ENCODE measurements at places on chromosomes 12 and 14.

- DNase-seq, result no peak
Measured at GRCh38 chr12:132608231-132609171, 1.9 kb downstream of the LRCOL1 start.

DNA sequence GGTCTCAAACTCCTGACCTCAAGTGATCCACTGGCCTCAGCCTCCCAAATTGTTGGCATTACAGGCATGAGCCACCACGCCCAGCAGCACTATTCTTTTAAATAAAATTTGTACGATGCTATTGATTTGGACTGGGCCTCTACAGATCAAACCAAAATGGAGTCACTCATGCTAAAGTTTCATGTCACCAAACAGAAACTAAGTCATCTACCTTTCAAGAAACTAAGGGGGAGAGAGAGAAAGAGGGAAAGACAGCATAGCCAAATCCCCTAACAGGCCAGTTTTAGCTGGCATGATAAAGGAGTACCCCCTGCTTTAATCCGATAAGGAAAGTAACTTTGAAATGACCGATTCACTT is 23.1 kb upstream of the STK38L start:
- DNase-seq, result no peak

DNA sequence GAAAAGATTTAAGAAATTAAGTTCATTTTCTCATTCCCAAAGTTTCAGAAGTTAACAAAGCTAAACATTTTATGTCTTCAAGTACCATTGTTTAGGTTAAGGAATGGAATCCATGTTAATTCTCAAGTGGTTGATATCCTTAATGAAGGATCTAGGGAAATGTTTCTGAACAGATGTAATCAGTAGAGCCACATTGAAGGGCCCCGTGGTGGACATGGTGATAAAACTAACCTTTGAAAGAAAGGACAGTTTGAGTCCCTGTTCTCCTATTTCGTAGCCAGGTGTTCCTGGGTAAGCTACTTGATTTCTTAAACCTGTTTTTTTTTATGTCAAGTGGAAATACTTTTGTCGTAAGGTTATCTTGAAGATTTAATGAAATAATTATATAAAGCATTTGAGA is 4.6 kb downstream of the PPM1A start:
- no peak for DNase-seq

DNA sequence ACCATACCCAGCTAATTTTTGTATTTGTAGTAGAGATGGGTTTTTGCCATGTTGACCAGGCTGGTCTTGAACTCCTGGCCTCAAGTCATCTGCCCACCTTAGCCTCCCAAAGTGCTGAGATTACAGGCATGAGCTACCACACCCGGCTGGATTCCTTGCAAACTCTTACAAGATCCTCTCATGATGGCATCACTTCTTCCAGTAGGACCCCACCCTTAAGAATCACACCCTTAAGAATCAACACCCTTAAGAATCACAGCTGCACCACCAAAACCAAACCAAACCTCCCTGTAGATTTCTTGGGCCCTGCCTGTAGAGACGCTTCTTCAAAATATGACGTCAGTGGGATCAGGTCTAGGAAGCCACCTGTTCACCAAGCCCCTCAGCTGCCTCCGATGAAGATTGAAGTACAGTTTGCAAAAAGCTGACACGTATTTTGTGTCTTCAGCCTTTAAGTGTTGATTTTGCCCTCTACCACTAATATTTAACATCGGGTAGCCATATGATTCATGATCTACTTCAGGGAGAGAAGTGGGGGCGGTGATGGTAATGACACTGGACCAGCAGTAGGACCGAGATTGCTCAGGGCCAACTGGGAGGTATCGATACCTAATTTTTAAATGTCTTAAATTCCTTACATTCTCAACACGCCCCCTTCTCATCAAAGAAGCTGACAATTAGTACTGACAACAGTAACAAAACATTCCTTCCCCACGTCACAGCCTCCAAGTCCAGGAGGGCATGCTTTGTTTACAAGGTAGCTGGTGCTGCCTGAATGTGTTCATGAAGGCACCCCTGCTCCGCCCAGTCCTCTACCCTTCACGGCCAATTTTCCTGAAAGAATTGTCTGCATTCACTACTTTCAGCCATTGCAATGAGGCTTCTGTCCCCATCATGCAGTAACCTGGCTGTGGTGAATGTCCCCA is 57.2 kb downstream of the ESRRB start:
- DNase-seq, result no peak

GRCh38 chr12:19967431-19967830 is 400.9 kb upstream of the PDE3A start:
- no peak for DNase-seq

- DNase-seq, result no peak
Measured at GRCh38 chr12:52082669-52082987, 3.1 kb downstream of the SMIM41 start.

DNA sequence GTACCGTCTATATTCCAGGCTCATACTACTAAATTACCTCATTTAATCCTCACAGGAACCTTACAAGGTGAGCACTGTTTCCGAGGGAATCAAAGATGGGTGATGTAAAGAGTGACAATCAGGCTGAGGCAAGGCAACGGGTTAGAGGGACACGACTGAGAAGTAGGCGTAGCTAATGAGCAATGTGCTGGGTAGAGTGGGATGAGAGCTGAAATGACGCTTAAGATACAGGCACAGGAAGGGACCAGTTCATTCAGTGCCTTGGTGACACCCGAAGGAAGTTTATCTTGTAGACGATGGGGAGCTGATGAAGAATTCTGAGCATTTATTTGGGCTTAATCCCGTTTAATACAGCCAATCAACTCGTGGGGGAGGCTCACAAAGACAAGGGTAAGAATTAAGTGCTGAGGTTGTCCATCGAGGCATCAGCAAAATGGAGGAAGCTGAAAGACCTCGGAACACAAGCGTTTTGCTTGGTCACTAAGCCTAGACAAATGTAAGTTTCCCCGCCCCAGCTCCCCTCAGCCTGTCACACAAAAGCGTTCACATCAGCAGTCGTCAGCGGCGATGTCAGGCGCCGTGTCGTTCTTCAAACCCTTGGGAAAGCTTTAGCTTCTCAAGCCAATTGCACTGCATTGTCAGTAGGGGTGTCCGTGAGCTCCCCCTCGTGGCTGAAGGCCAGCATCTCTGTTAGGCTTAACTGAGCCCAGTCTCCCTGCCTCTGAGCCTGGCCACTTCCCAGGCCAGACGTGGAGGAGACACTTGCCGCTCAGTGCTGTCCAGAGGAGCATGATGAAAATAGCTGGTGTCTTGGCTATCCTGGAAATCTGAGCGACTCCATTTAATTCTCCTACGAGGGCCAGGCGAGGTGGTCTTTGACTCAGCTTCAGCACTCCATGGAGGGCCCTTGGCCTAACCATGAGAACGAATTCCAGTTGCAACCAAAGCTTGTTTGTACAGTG is 288.5 kb upstream of the G2E3 start:
- DNase-seq, result peak; percentile 1

DNA sequence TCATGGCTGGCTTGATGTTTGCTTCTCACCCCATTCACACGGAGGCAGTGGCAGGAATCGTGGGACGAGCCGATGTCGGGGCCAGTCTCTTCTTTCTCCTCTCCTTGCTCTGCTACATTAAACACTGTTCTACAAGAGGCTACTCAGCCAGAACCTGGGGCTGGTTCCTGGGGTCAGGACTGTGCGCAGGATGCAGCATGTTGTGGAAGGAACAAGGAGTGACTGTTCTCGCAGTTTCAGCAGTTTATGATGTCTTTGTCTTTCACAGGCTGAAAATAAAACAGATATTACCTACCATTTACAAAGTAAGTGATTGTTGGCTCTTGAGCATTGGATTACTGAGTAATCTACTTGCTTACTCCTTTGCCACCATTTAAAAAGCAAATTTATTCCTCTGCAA is 170.6 kb downstream of the TMTC2 start:
- no peak for DNase-seq

- DNase-seq, result no peak
Measured at GRCh38 chr14:104688505-104689108, 811 bp upstream of the INF2 start.

GRCh38 chr12:125890971-125891370 is 825.7 kb downstream of the AACS start:
- no peak for DNase-seq

DNA sequence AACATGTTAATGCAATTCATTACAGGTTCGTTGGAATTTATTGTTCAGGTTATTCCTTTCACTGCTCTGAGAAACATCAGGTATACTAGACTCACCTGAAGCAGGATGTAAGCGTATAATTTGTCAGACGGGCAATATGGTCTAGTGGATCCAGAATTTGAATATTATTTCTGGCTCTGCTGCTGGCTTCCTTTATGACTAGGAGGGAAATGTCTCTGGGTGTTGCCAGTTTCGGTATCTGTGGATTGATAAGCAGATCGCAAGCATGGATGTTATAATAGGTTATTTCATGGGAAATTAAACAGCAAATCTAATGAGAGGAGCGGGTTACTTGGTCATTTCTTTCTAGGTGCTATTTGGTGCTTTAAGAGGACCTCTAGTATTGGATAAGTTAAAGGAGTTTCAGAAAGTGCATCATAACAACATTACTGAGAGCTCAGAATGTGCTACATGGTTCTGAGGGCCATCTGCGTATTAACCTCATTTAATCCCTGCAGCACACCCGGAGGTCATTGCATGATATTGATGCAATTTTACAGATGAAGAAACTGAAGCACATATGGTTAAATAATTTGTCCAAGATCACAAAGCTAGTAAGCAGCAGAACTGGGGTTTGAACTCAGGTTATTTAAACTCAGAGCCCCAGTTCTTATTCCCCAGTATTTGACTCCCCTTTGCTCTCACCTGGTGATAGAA is 47.3 kb upstream of the BCAT1 start:
- no peak for DNase-seq

DNA sequence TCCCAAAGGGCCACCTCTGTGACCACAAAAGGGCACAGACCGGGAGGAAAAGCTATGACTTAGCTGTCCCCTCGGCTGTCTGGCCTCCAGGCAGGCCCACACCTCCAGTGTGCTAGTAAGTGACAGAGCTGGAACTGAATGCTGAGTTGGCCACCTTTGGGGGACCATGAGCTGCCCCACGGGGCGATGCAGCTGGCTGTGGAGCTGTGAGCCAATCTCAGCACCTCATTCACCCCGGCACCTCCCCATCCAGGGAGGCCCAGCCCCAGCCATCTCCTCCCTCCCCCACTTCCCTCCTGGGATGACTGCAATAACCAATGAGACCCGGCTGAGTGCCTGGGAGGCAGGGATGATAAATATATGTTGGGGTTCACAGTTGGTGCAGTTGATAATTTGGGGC is 12.2 kb upstream of the TESC start:
- DNase-seq, result no peak

DNA sequence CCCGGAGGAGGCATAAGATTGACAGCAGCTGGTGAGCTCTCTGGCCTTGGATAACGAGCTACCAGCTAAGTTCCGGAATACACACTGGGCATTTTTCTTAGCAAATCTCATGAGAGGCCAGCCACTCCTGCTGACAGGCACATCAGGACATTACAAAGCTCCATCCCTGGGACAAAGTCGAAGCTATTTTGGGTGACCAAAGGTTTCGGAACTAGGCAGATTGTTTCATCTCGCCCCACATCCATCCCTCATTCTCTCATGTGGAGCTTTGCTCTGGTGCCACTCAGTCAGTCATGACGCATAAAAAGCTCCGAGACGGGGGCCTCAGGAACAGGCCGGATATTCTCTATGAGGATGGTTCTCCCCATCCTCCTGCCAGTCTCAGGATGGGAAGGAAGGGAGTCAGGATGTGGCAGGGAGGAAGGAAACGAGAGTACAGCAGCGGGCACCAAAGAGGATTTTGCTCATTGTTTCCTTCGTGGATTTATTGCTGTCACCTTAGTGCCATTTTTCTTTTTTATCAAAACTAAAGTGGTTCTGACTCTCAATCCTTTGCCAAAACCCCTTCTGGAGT is 253.1 kb upstream of the FKBP4 start:
- DNase-seq, result no peak

DNA sequence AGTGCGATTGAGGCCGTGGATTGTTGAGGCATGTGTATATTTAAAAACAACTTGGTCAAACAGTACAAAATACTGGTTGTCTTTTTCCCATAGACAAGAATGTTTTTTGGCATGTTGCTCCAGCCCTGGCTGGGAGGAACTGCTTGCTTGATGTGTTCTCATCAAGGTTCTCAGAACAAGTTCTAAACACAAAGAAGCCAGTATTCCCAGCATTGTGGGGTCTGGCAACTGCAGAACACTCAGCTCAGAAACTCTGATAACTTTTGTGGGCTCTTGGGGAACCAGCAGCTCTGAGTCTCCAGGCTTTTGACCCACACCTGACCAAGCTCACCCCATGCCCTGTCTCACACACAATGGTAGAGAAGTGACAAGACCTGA is 27.1 kb upstream of the DICER1 start:
- DNase-seq, result no peak

DNA sequence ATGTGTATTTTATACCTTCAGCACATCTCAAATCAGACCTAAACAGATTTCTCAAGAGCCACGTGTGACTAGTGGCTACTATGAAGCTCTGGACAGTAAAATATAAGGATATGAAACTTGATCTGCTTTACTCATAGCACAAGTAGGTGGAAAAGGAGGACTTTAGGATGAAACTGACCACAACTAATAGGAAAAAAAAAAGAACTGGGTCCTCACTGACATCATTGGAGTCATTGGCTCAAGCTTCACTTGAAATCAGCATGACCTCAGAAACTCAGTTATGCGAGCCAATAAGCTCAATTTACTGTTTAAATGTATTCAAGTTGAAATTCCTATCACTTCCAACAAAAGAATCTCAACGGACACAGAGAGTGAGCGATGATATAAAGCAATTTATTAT is 34.1 kb upstream of the CIT start:
- no peak for DNase-seq

- no peak for DNase-seq
Measured at GRCh38 chr12:12716151-12716792, 896 bp upstream of the CDKN1B start.

DNA sequence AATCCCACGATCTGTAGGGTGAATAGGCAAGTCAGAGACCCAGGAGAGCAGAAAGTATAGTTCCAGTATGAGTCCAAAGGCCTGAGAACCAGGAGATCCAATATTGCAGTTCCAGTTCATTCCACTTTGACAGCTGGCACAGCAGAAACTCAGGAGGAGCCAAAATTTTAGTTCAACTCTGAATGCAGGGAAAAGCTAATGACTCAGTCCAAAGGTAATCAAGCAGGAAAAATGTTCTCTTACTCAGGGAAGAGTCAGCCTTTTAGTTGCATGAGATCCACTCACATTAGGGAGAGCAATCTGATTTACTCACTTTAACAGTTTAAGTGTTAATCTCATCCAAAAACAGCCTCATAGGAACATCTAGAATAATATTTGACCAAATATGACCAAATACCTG is 130.2 kb upstream of the LRFN5 start:
- DNase-seq, result no peak

- DNase-seq, result no peak
Measured at GRCh38 chr12:11595080-11595479, 54.4 kb upstream of the ETV6 start.

DNA sequence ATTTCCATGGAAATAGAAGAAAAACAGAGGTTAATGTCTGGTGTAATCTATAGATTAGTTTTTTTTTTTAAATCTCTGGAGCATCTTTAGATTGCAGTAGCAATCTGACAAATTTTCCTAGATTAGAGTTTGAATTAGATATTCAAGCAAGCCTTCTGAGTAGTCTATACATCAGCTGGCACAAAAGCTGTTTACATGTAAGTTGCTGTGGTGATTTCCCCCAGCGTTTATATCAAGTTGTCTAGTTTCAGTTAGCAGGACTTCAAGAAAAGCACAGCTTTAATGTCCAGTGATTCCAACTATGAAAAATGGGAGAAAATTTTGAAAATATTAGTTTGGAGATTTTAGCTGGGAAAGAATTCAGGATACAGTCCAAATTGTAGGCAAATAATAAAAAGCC is 605.0 kb upstream of the USP15 start:
- DNase-seq, result no peak
